ENCODE measurements at places on chromosomes 13 and 19.

GRCh38 chr13:32314271-32315237, 609 bp downstream of the ZAR1L start:
- peak; percentile 21 for DNase-seq

- DNase-seq = peak; percentile 39
Measured at GRCh38 chr19:10946958-10947657, 13.7 kb upstream of the SMARCA4 start.

DNA sequence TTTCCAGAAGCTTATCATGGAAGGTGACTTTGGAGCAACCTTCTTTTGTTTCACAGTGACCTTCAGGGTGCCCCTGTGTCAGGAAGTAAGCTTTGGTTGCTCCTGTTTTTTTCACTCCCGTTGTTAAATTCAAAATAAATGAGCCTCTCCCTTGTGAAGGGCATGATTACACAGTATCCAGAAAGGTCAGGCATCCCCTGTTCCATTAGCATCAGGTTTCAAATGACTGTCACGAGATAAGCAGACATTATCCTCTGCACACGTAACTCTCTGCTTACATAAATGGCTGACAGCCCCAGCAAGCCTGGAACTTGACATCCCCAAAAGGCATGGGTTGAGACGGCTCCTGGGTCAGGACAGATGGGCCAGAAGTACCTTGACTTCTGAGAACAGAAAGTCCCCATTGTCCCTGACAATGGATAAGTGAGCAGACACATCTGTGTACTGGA, 52.0 kb downstream of the RAB20 start:
- no peak for DNase-seq

DNA sequence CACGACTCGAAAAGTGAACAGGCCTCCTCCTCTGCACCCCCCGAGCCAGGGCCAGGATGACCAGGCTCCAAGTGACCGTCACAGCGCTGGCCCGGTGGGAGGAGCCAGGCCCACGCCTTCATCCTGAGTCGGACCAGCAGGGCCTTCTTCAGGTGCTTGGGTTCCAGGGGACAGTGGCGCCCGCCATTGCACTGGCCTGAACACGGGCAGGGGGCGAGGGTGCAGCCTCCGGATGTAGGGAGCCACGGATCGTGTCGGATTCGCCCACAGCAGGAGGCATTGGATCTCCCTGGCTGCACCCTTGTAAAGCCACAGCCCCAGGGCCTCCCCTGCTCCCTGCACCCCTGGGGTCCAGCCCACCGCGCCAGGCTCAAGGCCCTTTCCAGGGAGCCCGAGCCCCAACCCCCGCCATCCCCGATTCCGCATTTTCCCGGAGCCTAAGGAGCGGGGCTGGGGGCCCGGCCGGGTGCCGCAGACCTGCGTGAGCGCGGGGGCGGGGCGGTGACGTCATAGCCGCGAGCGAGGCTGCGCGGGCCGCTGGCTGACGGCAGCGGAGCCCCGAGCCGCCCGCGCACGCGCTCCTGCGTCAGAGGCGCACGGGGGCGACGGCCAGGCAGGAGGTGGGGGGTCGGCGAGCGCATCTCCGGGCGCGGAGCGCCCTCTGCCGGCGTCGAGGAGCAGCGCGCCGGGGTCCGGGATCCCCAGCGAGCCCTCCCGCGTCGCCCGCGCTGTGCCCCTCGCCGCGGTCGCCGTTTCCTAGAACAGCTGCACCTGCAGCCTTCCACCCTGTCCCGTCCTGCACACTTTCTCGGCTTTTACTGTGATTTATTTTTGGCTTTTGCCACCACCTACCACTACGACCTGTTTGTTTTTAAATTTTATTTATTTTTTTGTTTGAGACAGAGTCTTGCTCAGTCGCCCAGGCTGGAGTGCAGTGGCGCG, 1.5 kb upstream of the ATP5F1D start:
- DNase-seq = peak; percentile 88

DNA sequence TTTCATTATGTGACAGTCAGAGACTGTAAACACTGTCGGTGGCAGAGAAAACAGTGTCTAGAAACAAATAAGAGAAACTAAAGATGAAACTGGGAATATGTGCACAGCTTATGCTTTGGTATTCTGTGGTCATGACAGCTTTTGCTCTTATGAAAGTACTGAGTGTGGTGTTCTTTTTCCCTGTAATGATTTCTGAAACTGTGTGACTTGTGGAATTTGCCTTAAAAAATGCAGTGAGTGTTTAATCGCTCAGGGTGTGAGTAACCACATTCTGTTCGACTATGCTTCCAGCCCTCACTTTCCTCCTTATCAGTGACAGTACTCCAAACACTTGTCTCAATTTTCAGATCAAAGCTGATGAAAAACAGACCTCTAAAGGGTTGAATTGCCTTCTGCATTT, 66.9 kb upstream of the DIAPH3 start:
- DNase-seq = no peak

DNA sequence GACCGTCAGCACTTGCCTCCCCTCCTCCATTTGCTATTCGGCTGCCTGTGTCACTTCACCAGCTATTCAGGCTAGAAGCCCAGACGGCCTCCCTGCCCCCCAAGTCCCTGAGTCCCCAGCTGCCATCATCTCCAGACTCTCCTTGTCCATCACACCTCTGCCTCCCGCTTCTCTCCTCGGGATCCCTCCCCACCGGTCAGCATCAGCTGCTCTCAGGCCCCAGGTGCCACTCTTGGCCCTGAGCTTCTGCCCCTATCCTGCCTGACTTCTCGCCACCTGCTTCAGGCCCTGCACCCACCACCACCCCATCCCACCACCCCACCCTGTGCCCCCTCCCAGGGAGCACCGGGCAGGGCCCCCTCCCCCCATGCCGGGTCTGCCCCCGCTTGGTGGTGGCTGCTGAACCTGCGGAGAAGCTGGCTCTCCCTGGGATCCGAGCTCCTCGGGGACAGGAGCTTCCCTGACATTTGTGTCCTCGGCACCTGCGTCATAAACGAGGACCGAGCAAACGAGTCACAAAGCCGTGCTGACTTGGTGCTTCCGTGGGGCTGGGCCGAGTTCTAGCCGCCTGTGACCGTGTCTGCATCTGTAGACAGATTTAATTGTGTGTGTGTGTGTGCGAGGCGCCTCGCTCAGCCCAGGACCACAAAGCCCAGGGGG, 70.3 kb upstream of the MCF2L start:
- no peak for DNase-seq

DNA sequence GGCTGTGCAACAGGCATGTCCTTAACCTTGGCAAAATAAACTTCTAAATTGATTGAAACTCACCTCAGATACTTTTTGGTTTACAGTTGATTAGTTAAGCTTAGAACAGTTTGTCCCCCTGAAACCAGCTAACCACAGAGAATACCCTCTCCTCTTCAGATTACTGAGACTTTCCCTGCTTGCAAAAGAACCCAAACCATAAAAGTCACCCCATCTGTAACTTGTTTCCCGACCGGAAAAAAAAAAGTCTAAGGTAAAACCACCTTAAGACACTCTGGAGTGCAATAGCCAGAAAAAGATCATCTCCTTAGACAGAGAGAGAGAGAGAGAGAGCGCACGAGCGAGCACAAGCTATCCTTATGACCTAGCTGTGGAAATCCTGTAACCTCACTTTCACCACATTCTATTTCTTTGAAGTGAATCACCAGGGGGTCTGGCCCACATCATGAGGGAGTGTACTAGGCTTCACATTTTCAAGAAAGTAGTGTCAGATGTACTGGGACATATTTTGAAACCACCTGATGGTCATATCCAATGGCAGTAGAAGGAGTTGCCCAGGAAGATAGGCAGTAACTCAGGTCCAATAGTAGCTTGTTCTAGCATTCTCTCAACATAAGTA, 11.1 kb upstream of the GTF2F2 start:
- peak; percentile 18 for DNase-seq

- no peak for DNase-seq
Measured at GRCh38 chr13:101398191-101398590, 18.1 kb downstream of the NALCN start.

DNA sequence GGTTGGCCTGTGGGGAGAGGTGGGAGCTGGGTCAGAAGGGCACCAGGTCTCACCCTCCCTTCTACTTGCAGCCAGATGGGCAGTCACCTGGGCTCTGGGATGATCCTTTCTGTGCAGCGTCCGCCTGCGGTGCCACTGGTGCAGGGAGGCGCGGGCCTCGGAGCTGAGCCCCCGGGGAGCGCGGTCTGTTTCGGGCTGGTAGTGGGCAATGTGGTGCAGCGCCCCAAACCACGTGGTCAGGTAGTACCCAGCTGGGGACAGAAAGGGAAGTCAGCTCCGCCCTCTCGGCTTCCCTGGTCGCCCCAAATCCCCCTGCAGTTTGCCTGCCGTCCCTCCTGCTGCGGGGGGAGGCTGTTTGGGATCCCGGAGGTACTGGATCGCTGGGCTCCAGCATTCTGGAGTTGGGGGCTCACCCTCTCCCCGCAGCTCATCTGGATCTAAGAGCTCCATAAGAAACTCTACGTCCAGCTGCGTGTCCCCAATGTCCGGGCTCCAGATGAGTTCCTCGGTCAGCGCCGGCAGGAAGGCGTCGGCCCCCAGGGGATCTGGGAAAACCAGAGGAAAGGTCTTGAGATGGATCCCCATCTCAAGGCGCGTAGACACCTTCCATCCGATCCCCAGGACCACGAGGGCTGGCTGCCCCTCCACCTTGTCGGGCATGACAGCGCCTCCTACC, 8.8 kb downstream of the RINL start:
- DNase-seq = no peak

GRCh38 chr19:10565028-10565566, 713 bp downstream of the KRI1 start:
- no peak for DNase-seq

DNA sequence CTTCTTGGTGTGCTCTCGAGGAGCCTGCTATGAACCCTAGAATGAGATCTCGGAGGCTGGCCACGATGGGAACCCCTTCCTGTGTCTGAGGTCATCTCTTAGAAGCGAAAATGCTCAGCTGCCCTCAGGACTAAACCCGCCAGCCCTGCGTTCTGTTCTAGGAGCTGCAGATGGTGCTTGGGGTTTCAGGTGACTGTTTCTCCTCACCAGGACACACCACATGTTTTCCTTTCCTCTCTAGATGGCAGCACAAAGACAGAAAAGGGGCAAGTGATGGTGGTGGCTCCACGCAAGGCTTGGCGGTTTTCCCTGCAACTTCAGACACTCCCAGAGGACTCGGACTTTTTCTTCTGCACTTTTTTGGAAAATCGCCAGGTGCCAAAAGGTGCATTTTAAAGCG, 60.1 kb downstream of the RNASEH2B start:
- DNase-seq = no peak

GRCh38 chr19:34667349-34668076, 9.4 kb downstream of the SCGB2B2 start:
- DNase-seq = peak; percentile 27

- no peak for DNase-seq
Measured at GRCh38 chr19:51811344-51811743, 16.4 kb downstream of the FPR3 start.

DNA sequence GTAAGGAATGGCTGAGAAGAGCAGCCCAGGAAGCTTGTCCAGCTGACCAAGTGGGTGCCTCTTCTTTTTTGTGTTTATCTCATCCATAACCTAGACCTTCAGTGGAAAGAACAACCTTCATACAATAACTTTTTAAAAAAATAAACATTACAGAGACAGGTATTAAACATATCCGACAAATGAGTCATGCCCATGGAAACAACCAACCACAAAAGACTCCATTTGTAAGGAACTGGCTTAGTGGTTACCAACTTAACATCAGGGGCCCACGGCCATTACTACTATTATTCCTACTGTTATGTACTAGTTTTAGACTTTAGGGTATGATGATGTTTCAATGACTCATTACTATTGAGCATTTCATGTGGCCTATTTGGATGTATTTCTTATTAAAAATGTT, 191.7 kb upstream of the SERP2 start:
- no peak for DNase-seq

GRCh38 chr19:18421371-18421959, 2.3 kb downstream of the SSBP4 start:
- DNase-seq = no peak

GRCh38 chr19:4816202-4816949, 15.1 kb downstream of the TICAM1 start:
- DNase-seq = no peak

DNA sequence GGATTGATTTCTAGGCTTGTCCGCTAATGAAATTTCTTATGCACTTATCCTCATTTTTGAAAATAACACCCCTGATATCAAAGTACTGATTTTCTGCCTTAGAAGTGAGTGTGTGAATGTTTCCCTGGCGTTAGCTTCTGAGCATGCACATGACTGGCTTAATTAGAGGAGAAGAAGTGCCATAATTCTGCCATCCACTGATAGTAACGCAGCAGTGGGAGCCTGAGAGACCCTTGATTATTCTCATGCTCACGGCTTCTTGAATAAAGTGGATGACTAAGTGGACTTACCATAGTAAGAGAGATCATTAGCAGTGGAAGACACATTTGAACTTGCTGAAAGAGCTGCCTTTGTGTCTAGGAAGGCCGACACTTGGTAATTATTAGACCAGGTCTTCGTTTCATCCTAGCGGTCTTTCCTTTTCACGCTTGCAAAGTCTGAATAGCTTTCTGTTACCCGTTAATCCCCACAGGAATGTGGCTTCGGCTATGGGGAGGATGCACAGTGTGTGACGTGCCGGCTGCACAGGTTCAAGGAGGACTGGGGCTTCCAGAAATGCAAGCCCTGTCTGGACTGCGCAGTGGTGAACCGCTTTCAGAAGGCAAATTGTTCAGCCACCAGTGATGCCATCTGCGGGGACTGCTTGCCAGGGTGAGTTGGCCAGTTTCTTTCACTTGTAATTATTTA, 45.3 kb downstream of the TNFRSF19 start:
- DNase-seq = no peak

GRCh38 chr13:71758828-71759227, 108.2 kb downstream of the DACH1 start:
- no peak for DNase-seq

- no peak for DNase-seq
Measured at GRCh38 chr13:45398877-45399276, 19.3 kb downstream of the SLC25A30 start.

- DNase-seq = no peak
Measured at GRCh38 chr19:35725216-35725861, 7.5 kb downstream of the KMT2B start.

DNA sequence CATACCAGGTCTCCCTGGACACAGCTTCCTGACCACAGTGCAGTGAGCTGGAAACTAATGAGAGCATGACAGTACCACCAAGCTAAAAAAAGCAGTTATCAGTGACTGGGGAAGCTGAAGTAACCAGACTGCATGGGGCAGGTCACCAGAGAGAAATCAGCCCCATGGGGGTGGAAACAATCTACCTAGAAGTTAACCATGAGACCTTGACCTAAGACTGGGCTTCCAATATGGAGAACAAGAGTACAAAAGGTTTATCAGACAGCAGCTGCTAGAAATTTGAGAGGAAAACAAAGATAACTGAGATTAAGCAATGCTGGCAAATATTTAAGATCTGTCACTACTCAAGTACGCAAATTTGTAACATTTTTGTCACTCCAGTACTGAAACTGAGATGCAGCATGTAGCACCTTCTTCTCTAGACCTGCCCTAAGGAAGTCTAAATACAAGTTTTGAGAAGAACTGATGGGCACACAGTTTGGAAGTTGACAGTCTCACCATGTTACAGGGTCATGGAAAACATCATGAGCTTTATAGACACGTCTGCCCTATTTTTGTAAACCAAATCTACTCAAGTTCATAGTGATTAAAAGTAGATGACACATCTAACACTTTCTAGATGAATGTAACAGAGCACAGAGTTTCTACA, 2641.8 kb upstream of the PCDH20 start:
- DNase-seq = no peak
